H1 (cell line): ENCODE measurements at places on chromosomes 7 and 10.

- DNase-seq = peak; percentile 72
Observed at GRCh38 chr7:517774-518629, 1.6 kb downstream of the PDGFA start.

- DNase-seq = no peak
Observed at GRCh38 chr10:47379445-47379785, 4.7 kb downstream of the ZNF488 start.

DNA sequence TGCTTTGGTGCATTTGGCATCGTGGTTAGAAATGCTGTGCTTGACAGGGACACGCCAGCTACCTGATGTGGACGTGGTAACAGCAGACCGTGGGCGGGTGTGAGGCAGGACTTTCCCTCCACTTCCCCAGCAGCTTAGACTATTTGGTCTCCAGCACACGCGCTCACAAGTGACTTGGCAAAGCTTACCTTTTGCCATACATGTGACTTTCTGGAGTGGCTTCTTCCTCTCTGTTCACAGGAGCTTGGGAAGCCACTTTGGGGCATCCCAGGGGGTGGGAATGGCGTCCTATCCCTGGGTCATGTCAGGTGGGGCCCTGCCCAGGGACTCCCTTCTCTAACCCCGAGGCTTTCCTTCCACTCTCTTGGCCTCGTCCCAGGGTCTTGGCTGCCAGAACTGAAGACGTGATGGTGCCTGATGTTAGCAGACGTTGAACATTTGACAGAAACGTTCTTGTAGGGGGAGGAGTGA lies 228.7 kb upstream of the KLF6 start:
- DNase-seq = no peak

DNA sequence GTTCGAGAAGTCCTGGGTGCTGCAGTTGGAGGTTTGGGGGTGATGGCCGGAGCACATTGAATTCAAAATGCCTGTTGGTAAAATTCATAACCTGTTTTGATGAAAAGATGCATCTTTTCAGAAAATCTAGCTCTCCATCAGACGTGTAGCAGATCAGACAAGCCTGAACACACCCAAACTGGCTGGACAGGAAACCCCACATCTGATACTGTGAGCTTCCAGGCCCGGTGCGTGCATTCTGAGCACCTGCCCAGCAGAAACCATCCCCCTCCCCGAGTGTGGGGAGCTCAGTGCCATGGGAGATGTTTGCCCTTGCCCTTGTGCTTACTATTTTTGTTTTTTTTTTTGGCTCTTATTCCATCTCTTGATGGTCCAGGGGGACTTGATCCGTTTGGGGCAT lies 417.1 kb downstream of the TCERG1L start:
- DNase-seq = no peak

DNA sequence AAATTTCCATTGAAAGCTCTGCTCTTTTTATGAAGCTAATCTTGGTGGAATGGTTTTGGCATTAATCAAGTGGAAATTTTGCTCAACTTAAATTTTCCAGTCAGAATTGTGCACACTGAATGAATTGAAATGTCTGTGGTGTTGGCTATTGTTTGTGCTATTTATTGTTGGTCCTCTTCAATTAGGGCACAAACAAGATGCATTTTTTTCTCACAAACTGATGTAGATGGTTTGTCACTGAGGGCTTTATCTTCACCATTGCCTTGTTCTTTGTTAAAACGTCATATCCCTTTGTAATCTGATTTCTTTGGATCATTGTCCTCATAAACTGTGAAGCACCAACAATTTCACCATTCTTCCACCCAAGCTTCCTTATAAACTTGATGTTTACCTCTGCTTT lies 152.1 kb upstream of the RHOBTB1 start:
- no peak for DNase-seq

DNA sequence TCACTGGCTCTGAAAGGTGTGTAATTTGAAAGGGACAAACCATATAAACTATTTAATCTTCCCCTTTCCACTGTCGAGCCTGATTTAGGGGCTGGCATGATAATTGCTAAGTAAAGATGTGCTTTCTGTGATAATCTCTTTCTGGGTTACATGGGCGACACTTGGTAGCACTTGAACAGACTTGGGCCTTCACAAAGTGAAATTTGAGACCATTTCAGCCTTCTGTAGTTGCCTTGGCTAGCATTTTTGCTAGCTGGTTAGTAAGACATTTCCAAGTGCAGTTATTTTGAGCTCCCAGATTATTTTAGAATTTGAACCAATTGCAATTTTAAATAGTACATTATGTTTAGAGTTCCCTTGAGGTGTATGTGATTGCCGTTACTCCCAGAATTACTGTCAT lies 432.7 kb upstream of the GALNT17 start:
- DNase-seq = no peak

GRCh38 chr10:116316503-116316902 lies 7.7 kb upstream of the CCDC172 start:
- DNase-seq = no peak

GRCh38 chr10:29731760-29732159 lies 97.0 kb upstream of the SVIL start:
- no peak for DNase-seq

GRCh38 chr7:45196374-45196773 lies 38.8 kb downstream of the RAMP3 start:
- no peak for DNase-seq

- DNase-seq = no peak
Observed at GRCh38 chr7:968205-969105, 6.9 kb downstream of the COX19 start.
